ENCODE measurements at places on chromosomes 11 and 22.
A peak's percentile ranks its signal among the peaks of the same experiment; 100 is the strongest.

DNA sequence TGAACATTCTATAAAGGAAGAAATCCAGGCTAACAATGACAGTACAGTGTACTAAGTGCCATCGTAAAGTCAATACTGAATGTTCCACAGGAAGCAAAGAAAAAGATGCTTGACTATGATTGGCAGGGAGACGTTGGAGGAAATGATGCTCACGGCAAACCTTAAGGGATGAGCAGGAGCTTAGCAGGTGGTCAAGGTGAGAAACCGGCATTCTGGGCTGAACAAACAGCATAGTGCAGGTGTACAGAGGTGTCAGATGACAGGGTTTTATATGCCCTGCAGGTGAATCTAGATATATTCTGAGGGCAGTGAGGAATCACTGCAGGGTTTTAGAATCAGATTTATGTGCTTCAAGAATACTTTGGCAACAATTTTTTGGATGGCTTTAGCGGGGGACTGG, 85.3 kb upstream of the HEPHL1 start:
- DNase-seq, result no peak

- no peak for DNase-seq
Measured at GRCh38 chr11:2932850-2933251, 3.6 kb upstream of the PHLDA2 start.

DNA sequence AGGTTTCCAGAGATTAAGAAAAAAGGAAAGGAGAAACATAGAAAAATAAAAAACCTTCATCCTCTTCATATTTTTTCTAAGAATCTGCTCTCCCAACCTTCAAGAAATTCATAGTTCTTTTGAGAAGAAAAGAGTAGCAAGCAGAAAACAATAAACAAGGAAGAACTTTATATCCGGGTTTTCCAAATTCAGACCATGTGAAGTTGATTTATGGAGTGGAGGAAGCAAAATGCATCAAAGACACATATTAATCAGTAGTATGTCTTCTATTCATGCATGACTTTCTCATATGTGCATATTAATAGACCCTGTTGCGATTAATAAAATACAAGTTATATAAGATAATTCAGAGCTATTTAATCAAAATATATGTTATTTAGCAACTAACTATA, 20.5 kb upstream of the CTSC start:
- DNase-seq, result no peak

GRCh38 chr11:126408901-126409619, 53.6 kb downstream of the ST3GAL4 start:
- no peak for DNase-seq

DNA sequence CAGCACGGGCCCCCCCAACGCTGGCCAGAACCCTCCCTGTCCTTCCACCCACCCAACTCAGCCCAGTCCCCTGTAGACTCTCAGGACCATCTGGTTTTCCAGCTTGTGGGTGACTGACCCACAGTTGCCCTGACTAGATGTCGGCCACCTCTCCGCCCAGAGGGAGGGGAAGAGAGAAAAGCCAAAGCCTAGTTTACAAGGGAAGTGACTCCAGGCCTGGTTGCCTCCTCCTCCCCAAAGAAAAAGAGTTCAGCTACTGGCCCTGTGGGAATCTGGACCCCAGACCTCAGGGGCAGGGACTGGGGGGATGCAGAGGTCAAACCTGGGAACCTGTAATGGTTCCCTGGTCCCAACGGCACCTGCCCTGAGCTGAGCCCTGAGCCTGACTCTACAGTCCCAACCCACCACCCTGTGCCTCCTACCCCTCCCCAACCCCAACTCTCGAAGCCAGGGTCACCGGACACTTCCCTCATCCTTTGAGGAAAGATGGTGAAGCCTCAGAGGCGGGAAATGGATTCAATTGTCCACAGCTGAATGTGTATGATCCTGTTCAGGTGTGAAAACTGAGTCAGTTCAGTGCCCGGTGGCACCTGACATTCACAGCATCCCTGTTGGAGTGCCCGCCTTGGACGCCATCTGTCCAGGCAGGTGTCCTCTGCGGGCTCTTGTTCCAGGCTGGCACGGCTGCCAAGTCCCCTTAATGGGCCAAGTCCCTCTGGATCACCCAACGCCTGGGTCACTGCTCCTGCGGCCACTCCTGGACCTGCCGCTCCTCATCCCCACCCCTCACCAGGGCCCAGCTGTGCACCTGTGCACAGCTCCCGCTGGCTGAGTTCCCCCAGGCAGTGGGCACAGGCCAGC, 21.0 kb upstream of the WNT7B start:
- no peak for DNase-seq

GRCh38 chr22:30212363-30212995, 34.1 kb downstream of the LIF start:
- peak; percentile 20 for DNase-seq

GRCh38 chr22:29375398-29376076, 12.8 kb downstream of the AP1B1 start:
- no peak for DNase-seq

DNA sequence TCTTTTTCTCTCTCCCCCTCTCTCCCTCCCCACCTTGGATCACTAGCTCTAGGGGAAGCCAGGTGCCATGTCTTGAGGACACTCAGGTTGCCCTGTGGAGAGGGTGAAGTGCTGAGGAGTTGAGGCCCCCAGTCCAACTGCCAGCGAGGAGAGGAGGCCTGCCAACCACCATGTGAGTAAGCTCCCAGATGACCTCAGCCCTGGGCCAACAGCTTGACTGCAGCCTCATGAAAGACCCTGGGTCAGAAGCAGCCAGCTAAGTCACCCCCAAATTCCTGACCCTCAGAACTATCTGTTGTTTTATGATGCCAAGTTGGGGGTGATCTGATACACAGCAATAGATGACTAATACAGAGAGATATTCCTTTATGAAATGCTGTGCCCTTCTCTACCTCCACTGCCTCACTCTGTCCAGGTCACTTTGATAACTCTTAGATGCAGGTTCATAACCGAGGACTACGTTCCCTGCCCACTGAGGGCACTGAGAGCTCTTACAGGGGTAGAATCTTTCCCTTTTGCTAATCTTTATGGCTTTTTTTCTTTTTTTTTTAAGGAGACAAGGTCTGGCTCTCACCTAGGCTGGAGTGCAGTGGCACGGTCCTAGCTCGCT, 8.0 kb downstream of the ARFGAP3 start:
- no peak for DNase-seq

GRCh38 chr11:85755285-85755684, 55.7 kb downstream of the SYTL2 start:
- DNase-seq, result no peak

GRCh38 chr11:134040386-134041302, 28.2 kb upstream of the JAM3 start:
- no peak for DNase-seq

GRCh38 chr11:69140635-69141034, 15.1 kb upstream of the SMIM38 start:
- DNase-seq, result no peak

DNA sequence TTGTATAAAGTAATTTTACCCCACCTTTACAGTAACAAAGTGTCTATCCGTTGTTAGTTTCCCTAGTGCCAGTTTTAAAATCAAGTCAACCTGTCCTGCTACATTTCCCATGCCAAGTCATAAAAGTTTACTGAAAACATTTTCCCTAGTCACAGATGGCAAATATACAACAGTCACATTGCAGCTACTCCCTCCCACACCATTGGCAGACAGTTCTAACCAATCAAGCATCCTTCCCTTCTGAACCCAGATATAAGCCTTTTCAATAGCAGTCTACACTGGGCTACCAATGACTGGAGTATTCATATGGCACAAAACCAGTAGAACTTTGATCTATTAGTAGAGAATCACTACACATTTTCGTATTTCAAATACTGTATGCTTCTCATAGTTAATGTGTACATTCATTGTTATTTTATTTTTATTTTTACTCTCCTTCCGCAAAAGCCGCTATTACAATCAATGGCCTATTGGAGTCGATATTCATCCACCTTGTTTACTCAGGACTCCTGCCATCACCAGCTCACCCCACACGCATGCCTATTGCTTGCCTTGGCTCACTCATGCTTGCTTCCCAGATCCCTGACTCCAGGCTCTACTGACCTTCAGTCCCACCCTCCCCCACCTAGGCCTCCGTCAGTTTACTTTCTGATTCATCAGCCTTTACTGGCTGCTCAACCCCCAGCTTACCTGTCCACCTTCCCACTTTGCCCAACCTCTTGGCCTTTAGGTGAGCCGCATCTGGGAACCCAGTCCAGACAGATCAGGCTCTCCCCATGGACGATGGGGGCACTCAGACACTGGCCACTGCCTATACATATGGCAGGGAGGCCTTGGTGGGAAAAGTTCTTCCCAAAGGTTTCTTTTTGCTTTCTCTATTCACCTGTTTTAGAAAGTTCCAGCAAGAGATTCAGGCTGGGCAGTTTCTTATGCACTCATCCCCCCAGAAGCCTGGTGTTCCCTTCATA, 408.4 kb downstream of the SOX6 start:
- no peak for DNase-seq

GRCh38 chr22:20424568-20424931, 13.1 kb downstream of the SCARF2 start:
- DNase-seq, result no peak

DNA sequence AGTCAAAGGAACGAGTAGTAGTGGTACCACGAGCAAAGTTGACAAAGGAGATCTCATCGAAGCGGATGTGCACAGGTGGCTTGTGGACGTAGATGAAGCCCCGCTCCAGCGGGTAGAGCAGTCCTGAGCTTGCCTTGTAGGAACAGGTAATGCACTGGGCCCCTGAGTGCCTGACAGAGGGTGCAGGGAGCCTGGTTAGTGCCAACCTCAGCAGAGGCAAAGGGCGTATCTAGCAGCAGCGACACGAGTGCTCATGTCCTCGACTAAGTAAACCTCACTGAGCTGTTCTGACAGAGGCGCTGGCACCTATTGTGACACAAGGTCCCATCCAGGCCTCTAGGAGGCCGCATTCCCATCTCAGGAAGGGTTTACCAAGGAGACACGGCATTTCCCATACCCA, 4.0 kb downstream of the SSRP1 start:
- no peak for DNase-seq

- no peak for DNase-seq
Measured at GRCh38 chr11:61146416-61146815, 14.8 kb downstream of the VPS37C start.

GRCh38 chr11:67179892-67180490, 60.9 kb downstream of the KDM2A start:
- no peak for DNase-seq

DNA sequence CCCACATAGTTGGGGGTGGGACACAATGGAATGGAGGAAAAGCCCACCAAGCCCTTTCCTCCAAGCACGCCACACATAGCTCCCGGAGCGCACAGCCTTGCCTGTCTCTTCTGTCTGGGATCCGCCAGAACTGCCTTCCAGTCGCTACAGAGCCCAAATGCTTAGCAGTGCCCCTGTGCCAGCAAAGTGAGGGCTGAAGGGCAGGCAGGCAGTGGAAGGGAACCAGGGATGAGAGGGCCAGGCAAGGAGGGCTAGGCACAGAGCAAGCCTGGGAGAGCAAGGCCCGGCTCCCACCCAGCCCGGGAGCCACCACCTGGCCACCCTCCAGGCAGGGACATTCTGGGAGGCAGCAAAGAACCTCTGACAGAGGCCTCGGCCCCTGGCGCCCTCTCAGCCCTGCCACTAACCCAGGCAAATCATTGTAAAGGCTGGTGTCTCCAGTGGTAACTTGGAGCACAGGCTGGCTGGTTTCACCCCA, 32.5 kb downstream of the PPP2R1B start:
- DNase-seq, result no peak

DNA sequence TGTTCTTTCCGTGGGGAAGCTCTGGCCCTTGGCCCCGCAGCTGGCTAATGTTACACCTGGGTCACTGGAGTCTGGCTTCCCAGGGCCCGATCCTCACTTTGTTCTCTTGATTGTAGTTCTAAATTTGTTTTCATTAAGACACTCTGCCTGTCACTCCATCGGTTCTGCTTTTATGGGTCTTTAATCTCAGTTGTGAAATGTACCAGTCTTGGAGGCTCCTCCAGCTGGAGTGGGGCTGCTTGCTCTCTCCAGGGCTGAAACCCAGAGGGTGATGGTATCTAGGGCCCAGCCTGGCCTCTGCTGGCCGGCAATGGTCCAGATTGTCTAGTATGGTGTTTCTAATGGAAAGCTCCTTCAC, 352.9 kb downstream of the TENM4 start:
- DNase-seq, result no peak

DNA sequence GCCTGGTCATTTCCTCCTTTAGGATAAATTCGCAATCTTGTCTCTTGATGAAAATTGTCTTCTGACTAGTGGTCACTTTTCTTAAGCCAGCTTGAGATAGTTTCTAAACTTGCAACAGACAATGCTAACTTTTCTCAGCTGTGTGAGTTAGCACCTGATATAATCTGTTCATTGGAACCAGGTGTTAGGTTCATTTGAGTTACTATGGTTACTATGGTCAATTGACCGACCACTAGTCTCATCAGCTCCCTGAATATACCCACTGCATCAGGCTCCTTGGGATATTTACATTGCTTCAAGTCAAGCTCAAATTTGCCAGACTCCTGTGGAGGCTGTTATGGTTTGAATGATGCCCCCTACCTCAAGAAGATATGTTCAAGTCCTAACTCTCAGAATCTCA, 54.5 kb downstream of the SC5D start:
- no peak for DNase-seq

- no peak for DNase-seq
Measured at GRCh38 chr22:19995611-19996339, 20.8 kb downstream of the ARVCF start.

DNA sequence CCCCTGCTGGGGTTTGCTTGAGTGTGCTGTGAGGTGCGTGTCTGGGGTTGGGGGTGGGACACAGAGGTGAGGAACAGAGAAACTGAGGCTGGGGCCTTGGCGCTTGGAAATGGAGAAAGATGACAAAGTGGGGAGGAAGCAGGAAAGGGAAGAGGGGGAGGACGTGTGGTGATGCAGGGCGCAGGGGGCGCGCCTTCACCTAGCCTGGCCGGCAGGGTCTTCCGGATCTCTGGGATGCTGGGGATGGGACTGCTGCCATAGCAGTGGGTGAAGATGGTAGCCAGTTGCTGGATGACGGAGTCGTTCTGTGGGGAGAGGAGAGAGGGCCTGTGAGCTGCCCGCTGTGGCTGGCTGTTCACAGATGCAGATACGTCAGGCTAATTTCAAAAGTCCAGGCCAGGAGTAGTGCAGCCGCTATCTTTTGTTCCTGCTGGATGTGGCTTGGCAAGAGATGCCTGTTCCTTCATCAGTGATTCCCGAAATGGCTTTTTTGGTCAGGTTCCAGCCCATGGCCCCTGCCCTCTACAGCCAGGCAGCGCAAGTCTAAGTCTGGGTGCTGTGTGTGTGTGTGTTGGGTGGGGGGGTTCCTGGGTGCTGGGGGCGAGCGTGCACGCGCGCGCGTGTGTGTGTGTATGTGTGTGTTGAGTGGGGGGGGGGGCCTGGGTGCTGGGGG, 54.8 kb downstream of the NAT10 start:
- DNase-seq, result no peak

GRCh38 chr11:92979176-92979575, 9.7 kb downstream of the MTNR1B start:
- DNase-seq, result no peak
